Stimulated activated CD8-positive, alpha-beta memory T cell treated with anti-CD3 and anti-CD28 coated beads, Interleukin-7, amount 100 ng/mL, for 24 hours (primary cell): ENCODE measurements at places on chromosomes 4 and X.

GRCh38 chr4:139131209-139131870 lies 45.7 kb downstream of the ELF2 start:
- no peak for DNase-seq

- no peak for DNase-seq
Measured at GRCh38 chr4:110055158-110055768, 142.6 kb downstream of the EGF start.

- no peak for DNase-seq
Measured at GRCh38 chrX:78019586-78020483, 50.4 kb upstream of the PGAM4 start.

GRCh38 chrX:129445436-129445835 lies 77.9 kb downstream of the SMARCA1 start:
- no peak for DNase-seq

DNA sequence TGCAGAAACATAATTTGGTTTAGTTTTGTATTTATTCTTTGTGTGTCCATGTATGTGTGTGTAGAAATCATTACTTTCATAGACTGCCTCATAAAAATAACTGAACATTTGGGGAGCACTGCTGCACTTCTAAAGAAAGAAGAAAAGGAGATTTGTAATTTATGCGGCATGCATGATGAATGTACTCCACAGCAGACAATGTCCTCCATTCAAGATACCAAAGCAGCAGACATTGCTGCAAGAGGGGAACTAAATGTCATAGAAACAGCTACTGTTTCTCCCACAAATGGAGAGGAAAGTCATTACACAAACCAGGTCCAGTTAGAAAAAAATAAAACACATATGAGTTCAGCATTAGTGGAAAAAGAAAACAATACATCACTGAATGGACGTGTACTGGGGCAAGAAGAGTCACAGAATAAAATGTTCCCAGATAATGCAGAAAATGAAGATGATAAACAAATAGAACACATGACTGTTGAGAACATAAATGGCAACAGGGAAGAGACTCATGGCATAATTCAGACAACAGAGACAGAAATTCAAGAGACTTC lies 2.6 kb downstream of the DTHD1 start:
- DNase-seq = no peak

- DNase-seq = no peak
Measured at GRCh38 chrX:15399962-15400391, 15.8 kb upstream of the VEGFD start.

- DNase-seq = no peak
Measured at GRCh38 chr4:78121338-78121904, 64.3 kb downstream of the FRAS1 start.

GRCh38 chrX:33194876-33195433 lies 16.4 kb downstream of the DMD start:
- no peak for DNase-seq

- no peak for DNase-seq
Measured at GRCh38 chr4:182242787-182243186, 415 bp upstream of the TENM3 start.
